ENCODE measurements at places on chromosomes 5 and 9.

DNA sequence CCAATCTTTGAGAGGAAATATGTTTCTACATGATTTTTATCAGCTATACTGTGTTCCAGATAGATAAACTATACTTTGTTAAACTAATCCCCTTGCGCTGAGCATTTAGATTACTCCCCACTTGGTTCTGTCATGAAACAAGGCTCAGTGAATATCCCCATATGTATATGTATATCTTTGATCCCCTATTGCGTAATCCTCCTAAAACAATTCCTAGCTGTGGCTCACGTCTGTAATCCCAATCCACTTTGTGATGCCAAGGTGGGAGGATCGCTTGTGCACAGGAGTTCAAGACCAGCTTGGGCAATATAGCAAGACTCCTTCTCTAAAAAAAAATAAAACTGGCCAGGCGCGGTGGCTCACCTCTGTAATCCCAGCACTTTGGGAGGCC, 2.7 kb downstream of the PHYHD1 start:
- H3K4me3 ChIP-seq, result no peak overlapping the region
- H3K27ac ChIP-seq, result no peak overlapping the region
- peaks cover 11% of the 10 kb centered on the region for H3K4me1 ChIP-seq

DNA sequence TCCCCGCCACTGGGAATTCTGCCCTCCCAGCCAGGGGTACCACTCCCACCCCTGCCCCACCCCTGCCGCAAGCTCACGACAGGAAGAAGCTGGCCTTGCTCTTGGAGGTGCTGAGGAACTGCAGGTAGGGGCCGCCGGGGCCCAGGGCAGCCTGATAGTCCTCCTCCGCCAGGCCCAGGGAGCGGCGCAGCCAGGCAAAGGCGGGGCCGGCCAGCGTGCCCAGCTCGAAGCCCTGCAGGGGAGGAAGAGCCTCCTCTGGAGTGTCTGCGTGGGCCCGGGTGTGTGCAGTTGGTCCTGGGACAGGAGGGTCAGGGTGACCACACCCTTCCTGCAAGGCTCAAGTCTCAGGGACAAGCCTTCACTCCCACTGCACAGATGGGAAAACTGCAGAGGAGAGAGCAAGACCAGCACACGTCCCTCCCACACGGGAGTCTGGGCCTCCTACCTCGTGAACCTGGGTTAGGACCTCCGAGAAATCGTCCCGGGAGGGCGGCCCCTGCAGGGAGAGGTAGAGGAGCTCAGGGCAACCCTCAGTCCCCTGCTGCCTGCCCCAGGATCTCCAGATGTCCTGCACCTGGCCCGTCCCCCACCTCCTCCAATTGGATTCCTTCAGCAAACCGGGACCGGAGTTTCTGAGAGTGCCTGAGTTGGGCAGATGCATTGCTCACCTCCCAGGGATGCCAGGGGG, 2.4 kb downstream of the PIP5KL1 start:
- H3K27ac ChIP-seq, result no peak overlapping the region
- DNase-seq, result no peak
- peaks cover 4% of the 10 kb centered on the region for H3K36me3 ChIP-seq
- no peak overlapping the region for H3K4me3 ChIP-seq
- peaks cover 14% of the 10 kb centered on the region for H3K4me1 ChIP-seq

DNA sequence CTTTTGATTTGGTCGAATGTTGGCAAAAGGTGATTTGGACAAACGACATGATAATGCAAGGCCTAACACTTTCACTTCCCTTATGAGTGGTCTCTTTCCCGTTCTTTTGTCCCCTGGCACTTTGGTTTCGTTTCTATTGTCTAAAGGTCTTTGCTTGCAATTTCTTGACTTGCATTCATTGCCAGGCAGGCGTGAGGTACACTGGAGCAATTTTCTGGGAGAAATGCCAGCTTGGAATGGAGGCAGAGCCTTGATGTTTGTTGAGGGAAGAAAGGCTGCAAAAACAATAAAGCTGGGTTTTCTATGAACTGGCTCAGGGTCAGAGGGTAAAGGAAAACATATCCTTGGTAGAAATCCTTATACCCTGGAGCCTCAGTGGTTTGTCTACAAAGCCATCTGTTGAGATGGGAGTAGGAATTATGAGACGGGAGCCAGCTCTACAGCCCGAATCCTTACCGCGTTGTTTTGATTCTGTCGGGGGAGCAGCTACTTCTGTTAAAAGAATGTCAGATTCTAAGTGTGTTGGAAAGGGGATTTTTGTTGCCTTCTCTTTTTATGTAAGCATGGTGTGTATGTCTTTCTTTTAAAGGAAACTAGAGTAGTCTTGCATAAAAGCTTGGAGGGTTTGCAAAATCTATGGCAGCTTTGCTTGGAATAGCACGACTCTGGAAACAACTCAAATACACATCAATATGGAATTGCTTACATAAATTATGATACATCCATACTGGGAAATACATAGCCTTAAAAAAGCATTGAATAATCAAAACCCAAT, 158.9 kb downstream of the RMI1 start:
- H3K27me3 ChIP-seq, result peaks cover 47% of the 10 kb centered on the region
- peaks cover 9% of the 10 kb centered on the region for H3K4me1 ChIP-seq
- H3K4me3 ChIP-seq, result peak overlapping the region; percentile 86
- H3K27ac ChIP-seq, result no peak overlapping the region
- no peaks in the 10 kb centered on the region for H3K36me3 ChIP-seq

GRCh38 chr5:134114886-134115805, 665 bp downstream of the TCF7 start:
- peaks cover 65% of the 10 kb centered on the region for H3K4me1 ChIP-seq
- peak overlapping the region; percentile 93 for H3K27ac ChIP-seq

DNA sequence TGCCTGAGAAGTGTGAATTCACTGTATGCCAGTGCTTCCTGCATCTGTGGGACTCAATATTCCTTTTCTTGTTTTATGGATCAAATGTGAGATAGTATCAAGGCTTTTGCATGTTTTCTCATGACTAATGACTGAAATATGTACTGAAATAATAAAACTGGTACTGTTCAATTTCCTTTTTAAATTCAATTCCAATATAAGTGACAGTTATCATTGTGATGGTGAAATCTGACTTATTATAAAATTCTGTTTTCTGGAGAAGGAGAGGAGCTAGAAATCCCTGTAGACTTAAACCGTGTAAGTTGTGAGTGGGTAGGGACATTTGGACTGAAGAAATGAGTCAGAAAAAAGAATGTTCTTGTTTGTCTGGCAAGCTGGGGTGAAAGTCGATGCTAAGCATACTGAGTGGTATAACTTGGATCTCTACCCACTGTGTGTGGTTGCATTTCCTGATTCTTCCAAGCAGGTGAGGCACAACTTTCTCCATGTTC, 245.2 kb downstream of the EFNA5 start:
- no peak overlapping the region for H3K4me3 ChIP-seq
- peaks cover 2% of the 10 kb centered on the region for H3K4me1 ChIP-seq
- peaks cover 17% of the 10 kb centered on the region for H3K27me3 ChIP-seq
- no peaks in the 10 kb centered on the region for H3K36me3 ChIP-seq

- no peak overlapping the region for H3K27ac ChIP-seq
- no peak overlapping the region for H3K4me3 ChIP-seq
- no peaks in the 10 kb centered on the region for H3K27me3 ChIP-seq
- DNase-seq, result no peak
These were observed 379.5 kb downstream of the CDH18 start for GRCh38 chr5:19608444-19609002.

- no peak for DNase-seq
- H3K36me3 ChIP-seq, result peaks cover 17% of the 10 kb centered on the region
- no peaks in the 10 kb centered on the region for H3K27me3 ChIP-seq
These were observed 96.7 kb downstream of the SUSD1 start for GRCh38 chr9:112078432-112078831.

Measured in activated naive CD8-positive, alpha-beta T cell treated with anti-CD3 and anti-CD28 coated beads, Interleukin-2, amount 10 ng/mL, durations not matched to agents 7 days and 5 days (primary cell).